ENCODE measurements at places on chromosomes 7 and 10.
A peak's percentile ranks its signal among the peaks of the same experiment; 100 is the strongest.

GRCh38 chr7:27303026-27303425 lies 60.4 kb downstream of the EVX1 start:
- DNase-seq = no peak

GRCh38 chr7:33841031-33841430 lies 64.3 kb upstream of the BMPER start:
- DNase-seq = no peak

- DNase-seq = no peak
These were observed 102.6 kb upstream of the AFAP1L2 start for GRCh38 chr10:114506871-114507385.

DNA sequence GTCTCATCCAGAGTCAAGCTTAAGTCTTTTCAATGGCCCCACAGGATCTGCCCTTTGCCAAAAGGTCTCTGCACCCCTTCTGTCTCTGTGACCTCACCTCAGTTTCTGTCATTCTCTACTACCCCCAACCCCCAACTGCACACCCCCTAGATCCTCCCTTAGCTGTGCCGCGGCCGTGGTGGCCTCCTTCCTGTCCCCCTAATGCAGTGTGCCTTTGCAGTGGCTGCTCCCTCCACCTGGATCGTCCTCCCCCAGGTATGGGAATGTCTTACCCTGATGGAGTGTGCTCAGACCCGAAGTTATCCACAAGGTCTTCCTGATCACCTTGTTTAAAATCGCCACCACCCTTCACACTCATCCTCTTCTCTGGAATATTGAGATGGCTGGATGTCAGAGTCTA lies 9.6 kb downstream of the FGF8 start:
- DNase-seq = no peak

DNA sequence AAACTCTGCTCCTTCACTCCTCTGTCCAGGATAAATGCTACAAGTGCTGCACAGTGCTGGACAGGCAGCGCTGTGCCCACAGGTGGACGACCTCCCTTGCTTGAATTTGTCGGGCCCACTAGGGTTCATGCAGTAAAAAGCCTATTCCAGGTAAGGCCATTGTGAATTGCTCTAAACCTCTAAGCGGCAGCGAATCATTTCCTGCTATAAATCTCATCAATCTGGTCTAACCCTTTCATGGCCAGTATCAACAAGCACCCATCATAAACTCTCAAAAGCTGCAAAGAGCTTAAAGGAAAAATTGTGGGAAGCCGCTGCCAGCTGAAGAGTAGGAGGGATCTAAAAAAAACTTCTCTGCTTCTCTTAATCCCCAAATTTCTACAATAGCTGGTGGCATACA lies 134.2 kb downstream of the SLC25A13 start:
- no peak for DNase-seq

DNA sequence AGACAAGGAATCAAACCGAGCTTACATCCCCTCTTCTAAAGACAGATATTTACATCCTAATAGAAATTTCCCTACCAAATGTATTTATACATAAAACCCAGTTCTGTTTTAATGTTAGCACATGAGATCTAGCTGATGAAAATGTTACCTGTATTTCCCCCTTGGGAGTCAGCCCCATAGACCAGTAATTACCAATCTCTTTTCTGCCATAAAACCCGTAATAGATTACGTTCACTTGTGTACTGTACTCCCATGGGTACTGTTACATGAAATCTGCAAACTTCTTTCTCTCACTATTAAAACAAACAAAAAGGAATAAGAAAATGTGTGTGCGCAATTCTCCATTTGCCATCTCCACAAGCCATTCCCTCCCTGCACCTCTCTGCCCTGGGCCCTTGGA lies 450.9 kb downstream of the CALN1 start:
- DNase-seq = no peak

DNA sequence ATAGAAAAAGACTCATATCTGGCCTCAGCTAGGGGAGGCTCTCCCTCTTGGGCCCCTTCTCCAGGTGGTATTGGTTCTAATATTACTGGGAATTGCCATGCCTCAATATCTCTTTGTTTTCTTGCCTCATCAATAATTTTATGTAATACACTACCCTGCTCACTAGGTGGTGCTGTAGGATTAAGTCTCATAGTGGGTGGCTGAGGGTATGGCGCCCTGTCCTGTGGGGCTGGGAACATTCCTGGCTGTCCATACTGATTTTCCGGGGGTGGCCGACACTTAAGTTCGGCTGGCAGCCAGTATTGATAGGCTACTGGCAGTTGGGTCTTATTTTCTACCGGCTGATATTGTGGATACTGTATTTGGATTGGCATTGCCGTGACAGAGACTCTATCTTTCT lies 9.0 kb upstream of the TAS2R3 start:
- DNase-seq = no peak

DNA sequence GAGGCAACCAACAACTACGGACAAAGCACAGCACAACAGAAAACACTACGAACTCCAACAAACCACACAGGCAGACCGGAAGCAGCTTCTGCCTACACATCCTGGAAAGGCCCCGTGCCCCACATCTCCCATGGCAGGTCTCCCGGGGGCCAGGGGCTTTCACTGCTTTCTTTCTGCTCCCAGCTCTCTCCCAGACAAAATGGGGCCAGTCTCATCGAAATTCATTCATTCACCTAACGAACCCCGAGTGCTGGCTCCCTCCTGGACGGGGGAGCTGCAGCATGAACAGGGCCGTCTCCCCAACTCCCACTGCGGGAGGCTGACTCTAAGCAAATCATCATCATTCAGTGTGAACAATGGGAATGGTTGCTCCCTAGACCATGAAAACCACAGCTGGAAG lies 47.6 kb upstream of the NANOS1 start:
- DNase-seq = no peak

DNA sequence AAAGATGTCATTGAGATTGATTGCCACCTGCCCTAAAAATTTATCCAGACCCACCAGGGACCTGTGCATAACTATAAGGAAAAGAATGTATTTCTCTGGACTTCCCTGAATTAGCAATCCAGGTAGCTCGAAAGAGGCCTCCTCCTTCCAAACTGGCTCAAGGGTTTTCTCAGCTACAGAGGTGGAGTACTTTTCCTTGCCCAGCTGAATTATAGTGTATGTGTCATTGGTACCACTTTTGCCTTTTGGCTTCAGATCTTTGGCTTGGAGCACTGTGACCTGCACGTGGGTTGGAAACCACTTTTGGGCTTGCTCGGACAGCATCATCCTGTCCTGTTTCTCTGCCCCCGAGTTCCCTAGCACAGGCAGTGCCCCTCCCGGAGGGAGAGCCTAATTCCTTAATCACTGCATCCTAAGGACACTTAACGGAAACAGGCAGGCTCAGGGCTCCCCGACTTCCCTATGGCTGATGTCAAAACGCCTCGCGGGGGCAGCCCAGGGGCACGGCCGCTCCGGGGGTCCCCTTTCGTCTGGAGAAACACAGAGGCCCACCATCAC lies 825 bp downstream of the RAB11FIP2 start:
- DNase-seq = no peak

DNA sequence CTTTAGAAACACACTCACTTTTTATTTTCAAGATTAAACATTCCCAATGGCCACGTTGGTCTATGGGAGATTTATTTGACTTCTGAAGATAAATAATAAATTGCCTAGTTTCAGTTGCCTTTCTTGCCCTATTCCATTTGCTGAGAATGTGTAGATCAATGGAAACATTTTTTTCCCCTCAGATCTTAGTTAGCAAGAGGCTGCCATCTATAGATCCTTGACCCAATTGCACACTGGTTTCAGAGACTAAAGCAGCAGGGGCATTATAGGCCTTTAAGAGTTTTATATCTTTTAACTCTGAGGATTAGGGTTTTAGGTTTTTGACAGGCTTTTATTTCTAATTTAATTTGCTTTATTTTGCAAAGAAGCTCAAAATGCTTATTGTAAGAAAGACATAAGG lies 163.2 kb upstream of the GPR26 start:
- DNase-seq = no peak

DNA sequence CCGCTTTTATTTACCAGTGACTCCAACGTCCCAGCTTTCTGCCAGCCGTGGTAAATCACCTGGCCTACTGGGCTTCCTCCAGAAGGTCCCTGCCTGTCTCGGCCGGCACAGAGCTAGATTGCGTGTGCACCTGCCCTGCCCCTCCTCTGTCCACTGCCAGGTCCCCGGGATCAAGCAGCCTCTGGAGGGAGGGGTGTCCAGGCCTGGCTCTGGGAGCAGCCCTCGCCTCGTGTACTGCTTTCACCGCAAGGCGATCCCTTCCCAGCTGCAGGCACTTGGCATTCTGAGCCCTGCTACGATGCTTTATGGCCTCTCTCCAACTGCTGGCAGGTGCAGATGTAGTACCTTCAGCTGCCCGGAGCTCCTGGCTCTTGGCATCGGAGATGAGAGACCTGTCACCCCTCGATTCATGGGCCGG lies 7.4 kb downstream of the SLC29A3 start:
- no peak for DNase-seq

DNA sequence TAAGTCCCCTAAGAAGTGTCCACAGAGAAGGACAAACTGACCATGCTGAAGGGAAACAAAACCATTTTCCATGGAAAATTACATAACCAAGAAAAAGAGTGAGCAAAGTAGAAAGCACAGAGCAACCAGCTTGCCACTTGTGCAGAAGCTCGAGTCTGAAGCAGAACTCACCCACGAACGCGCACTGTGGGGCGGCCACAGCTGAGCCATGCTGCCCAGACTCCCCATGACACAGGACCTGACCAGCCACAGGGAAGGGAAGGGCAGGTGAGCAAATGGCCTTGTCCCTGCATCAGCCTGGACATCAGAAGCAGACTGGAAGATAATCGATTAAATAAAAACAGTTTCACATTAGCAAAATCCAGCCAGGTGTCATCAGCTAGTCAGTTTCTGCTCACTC lies 95.7 kb downstream of the TCERG1L start:
- DNase-seq = no peak

GRCh38 chr10:96645191-96645721 lies 58.4 kb upstream of the TM9SF3 start:
- DNase-seq = no peak

- no peak for DNase-seq
These were observed 30.8 kb downstream of the TM9SF3 start for GRCh38 chr10:96556003-96556402.

DNA sequence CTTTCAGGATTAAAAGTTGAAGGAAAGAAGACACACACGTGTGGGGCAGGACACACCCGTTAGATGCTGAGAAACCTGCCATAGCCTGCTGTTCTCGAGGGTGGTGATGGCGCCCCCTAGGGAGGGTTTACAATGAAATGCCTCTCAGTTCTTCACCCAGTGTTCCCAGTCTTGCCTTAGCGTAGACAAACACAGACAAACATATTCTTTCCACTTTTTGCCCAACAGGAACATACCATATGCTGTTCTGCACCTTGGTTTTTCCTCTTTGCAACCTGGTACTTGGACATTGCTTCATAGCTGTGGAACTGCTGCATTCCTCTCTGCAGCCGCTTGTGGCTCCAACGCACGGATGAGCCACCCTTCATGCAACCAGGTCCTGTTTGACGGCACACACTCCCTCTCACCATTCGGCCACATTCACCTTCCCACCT lies 23.3 kb upstream of the HSPA12A start:
- DNase-seq = no peak

- no peak for DNase-seq
These were observed 361.8 kb upstream of the MGMT start for GRCh38 chr10:129105266-129105665.

- peak; percentile 16 for DNase-seq
These were observed 646 bp downstream of the SGCE start for GRCh38 chr7:94655126-94655847.

GRCh38 chr10:122849900-122850605 lies 4.4 kb upstream of the CUZD1 start:
- no peak for DNase-seq

DNA sequence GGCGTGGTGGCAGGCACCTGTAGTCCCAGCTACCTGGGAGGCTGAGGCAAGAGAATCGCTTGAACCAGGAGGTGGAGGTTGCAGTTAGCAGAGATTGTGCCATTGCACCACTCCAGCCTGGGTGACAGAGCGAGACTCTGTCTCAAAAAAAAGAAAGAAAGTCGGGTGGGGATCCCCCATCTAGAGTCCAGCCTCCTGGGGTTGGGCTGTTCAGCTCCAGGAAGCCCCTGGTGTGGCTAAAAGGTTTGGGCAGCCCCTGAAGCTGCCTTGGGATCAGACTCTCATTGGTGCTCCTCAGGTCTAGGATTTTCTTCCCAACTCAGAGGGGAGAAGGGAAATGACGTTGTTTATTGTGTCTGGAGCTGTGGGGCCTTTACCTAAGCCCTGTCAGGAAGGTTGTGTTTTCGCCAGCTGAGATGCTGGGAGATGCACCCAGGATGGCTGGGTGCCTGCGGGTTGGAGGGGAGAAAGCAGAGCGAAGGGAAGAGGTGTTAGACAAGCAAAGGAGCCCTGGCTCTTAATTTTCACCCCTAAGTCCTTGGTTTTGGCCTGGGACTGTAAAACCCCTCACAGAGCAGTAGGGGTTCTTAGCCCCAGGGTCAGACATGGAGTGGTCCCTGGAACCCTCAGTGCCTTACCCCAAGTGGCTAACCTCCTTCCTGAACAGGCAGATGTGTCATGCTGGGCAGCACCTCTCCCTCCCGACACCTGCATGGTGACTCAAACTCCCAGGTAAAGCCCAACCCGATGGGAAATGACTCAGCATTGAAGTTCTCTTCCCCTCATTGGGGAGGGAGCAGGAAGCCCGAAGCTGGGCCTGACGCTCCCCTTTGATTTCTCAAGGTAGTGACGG lies 21.1 kb downstream of the PLAU start:
- DNase-seq = no peak

GRCh38 chr7:106270122-106270977 lies 14.4 kb downstream of the NAMPT start:
- no peak for DNase-seq

GRCh38 chr10:76975126-76975525 lies 662.5 kb downstream of the KCNMA1 start:
- DNase-seq = no peak

GRCh38 chr7:130611218-130611617 lies 57.3 kb downstream of the COPG2 start:
- DNase-seq = no peak

GRCh38 chr10:32046151-32046550 lies 10.1 kb downstream of the KIF5B start:
- DNase-seq = no peak

GRCh38 chr7:157874870-157875229 lies 538.0 kb downstream of the DNAJB6 start:
- DNase-seq = no peak

DNA sequence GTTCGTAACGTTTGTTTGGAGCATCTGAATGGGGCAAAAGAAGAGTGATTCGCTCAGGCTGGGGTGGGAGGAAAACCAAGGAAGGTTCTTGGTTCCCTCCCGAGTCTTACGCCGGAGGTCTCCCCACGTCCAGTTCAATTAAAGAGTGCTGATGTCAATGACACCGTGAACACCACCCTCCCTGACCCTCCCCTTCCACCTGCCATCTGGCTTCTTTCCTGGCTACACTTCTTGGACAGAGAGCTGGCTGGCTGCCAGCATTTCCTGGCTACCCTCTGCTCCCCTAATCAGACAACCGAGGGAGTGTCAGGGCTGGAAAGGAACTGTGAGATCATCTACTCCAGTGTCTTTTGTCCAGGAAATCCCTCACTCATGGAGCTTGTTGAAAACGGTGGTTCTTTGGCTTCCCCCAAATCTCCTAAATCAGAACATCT lies 24.1 kb upstream of the FFAR4 start:
- no peak for DNase-seq

- no peak for DNase-seq
These were observed 910 bp downstream of the ARHGAP19 start for GRCh38 chr10:97291357-97292096.
